Heart left ventricle (tissue), 16 donors: ENCODE measurements at places on chromosomes 7 and 10. TPM values are rescaled to one million over a fixed set of nuclear protein-coding genes. Genes with fewer than 3 reads are reported as not detected.

GRCh38 chr10:33006342-33006887, 48.4 kb upstream of the ITGB1 start:
- H3K27ac ChIP-seq: peak overlapping the region; percentile 73
- H3K4me3 ChIP-seq: no peak overlapping the region
- H3K27me3 ChIP-seq: no peaks in the 10 kb centered on the region
- no peaks in the 10 kb centered on the region for H3K36me3 ChIP-seq
- DNase-seq: no peak
- H3K4me1 ChIP-seq: no peaks in the 10 kb centered on the region

The RASA4B gene
- 28.1 TPM for total RNA-seq

GRCh38 chr7:111869280-111869679, 307.0 kb upstream of the IMMP2L start:
- no peaks in the 10 kb centered on the region for H3K36me3 ChIP-seq
- DNase-seq: no peak
- H3K27me3 ChIP-seq: no peaks in the 10 kb centered on the region

The PRKAR2B gene
- total RNA-seq: 50.6 TPM

The ZPBP gene
- total RNA-seq: not detected

DNA sequence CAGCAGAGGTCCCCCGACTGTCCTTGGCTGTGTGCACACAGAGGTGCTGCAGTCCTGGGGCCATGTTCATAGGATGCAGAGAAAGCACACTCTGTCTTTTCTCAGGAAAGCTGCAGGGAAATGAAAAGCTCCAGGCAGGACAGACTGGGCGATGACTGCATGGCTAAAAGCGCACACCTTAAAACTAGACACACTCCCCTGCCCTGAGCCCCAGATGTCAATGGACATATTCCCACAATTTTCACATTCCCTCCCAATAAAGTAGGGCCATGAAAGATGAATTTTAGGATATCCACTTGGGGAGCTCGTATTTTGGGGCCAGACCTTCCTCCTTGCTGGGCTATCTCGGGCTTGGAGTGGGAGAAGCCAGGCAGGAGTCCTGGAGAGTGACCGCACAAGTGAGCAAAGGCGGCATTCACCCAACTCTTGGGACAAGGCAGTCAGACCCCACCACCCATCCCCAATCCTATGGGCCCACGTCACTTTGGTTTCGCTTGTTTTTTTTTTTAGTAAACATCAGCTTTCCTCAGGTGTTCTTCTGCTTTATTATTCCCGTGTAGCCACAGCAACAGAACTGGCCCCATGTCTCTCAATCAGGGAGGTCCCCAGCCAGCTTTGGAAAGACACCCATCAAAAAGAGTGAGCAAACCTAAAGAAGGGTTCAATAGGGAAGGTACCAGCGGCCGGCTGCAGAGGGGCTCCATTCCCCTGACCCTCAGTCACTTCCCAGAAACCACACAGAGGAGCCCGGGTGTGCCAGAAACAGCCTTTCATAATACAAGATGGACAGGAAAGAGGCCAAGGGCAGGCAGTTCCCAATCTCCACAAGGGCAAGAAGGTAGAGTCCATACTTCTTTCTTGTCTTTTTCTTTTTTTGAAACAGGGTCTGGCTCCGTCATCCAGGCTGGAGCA, 12.7 kb downstream of the GPRIN2 start:
- H3K27ac ChIP-seq: no peak overlapping the region
- DNase-seq: no peak
- H3K27me3 ChIP-seq: peaks cover 22% of the 10 kb centered on the region
- H3K4me3 ChIP-seq: no peak overlapping the region

- H3K36me3 ChIP-seq: no peaks in the 10 kb centered on the region
- H3K4me1 ChIP-seq: peaks cover 24% of the 10 kb centered on the region
- H3K27me3 ChIP-seq: no peaks in the 10 kb centered on the region
- no peak overlapping the region for H3K4me3 ChIP-seq
Measured at GRCh38 chr10:31383810-31384588, 65.0 kb downstream of the ZEB1 start.

The LIPK gene
- not detected for total RNA-seq
